ENCODE measurements at places on chromosomes 1 and 21.

- no peak for DNase-seq
Measured at GRCh38 chr1:51281807-51282206, 45.7 kb downstream of the RNF11 start.

GRCh38 chr21:36803816-36804439 lies 105.0 kb downstream of the SIM2 start:
- no peak for DNase-seq

GRCh38 chr1:8986814-8987190 lies 39.4 kb downstream of the SLC2A7 start:
- DNase-seq, result no peak

DNA sequence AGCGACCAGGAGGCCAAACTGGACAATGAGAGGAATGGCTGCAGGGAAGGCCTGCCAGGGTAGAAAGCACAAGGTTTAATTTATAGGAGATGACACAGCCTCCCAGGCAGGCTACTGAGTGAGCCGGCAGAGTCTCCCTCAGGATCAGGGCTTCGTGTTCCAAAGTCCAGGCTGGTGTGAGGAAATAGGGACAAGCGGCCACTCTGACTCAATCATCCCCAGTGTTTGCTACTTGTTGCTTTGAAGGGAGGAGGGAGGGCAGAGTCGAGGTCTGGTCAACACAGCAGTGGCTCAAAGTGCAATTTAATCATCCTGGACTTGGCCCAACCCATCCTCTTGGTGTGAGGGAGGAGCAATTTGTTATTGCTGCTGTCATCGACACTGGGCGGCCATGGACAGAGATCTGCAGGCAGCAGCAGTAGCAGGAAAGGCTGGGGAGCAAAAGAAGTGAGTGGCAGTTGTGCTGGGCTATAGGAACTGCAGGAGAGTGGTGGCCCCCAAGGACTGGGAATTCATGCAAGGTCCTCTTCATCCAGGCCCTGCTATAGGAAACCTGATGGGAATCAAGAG lies 27.5 kb downstream of the TBX15 start:
- DNase-seq, result no peak

GRCh38 chr21:44765231-44766013 lies 36.2 kb downstream of the UBE2G2 start:
- peak; percentile 78 for DNase-seq

DNA sequence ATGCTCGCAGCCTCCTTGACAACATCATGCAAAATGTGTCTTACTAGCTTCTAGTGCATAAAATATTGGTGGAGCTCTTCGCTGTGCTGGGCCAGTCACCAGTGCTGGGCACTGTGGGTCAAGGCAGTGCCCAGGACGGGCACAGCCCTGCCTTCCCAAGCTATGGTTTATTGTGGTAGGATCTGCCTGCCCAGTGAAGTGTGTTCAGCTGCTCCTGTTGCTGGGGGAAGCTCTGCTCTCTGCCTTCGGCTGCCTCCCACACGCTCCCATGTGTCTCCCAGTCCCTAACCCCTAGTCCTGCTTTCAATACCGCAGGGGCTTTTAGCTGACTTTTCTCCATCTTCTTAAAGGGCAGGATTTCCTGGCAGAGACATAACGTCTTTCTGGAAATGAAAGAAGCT lies 15.7 kb downstream of the EPHX1 start:
- DNase-seq, result no peak

GRCh38 chr1:30384286-30385245 lies 338.8 kb downstream of the MATN1 start:
- DNase-seq, result no peak

GRCh38 chr1:1211541-1212441 lies 2.2 kb downstream of the TNFRSF4 start:
- no peak for DNase-seq

GRCh38 chr1:162954824-162955223 lies 93.8 kb upstream of the CCDC190 start:
- DNase-seq, result no peak

DNA sequence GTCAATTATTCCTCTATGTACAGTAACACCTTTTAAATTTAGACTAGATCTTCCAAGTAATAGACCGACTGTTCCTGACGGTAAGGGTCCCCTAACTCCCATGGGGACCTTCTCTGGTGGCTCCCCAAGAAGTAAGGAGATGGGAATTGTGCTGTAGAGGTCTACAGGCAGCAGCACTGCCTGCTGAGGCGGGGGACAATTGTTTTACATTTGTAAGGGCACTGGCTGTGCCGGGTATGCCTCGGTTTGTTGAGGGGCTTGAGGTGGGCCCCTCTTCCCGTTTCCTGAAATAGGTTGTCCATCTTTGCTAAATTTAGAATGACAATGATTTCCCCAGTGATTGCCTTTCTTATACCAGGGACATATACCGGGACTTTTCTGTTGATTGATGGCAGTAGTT lies 13.1 kb upstream of the L1TD1 start:
- DNase-seq, result no peak

DNA sequence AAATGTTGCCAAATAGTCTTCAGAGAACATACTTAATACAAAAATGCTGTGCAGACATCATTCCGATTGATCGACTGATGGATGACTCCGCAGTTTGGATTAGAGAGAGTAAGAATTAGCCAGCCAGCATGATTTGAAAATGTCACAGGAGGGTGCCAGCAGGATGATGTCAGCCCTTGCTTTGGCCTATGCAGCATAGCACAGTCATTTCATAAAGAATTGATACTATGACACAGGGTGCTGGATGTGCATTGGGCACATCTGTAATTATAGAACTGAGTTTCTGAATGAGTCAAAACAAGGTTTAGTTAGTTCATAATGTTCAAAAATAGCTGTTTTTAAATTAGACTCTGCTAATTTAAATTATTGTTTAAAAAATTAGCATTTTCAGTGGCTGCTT lies 21.6 kb upstream of the TRAF5 start:
- DNase-seq, result no peak

DNA sequence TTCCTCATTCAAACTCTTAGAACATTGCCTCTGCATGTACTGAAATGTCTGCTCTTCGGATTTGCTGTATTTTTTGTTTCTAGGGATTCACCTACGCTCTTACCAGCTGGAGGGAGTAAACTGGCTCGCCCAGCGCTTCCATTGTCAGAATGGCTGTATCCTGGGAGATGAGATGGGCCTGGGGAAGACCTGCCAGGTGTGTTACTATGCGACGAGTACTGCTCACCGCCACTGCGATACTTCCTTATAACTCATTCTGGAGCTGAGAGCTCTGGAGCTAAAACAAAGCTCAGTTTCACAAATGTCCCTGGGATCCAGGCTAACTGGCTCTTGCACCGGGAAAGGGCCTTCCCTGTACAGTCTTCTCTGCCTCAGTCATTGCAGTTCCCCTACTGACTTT lies 10.1 kb downstream of the CHD1L start:
- DNase-seq, result no peak

- peak; percentile 66 for DNase-seq
Measured at GRCh38 chr1:168266644-168267186, 14.0 kb upstream of the TBX19 start.

DNA sequence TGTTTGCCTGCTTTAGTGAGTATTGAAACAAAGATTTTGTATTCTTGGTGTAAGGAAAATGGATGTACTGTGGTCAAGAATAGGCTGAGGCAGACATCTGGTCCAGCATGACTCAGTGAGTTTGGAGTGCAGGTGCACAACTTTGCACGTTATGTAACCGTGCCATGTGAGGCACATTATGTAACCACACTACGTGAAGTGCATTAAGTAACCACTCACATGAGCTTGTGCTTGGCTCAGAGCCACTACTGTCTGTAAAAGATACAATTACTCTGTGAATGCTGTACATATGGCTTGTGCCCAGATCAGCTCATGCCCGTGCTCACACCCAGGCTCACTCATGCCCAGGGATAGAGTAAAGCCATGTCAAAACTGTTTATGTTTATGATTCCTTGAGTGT lies 216.8 kb downstream of the CTH start:
- DNase-seq, result peak; percentile 19

DNA sequence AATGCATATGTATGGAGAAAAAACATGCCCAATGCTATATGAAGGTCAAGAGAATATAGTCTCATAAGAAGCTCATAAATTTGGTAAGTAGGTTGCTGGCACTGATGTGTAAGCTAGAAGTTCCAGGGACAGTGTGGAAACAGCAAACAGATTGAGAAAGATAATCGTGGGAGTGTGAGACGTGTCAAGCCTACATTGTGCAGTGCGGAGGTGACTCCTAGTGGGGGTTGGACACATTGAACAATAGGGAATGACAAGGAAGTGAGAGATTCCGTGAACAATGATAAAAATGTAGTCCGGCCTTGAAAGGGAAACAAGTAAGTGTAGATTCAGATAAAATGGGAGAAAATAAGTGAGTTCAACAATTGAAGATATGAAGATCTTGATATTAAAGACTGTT lies 788.4 kb upstream of the PRMT6 start:
- no peak for DNase-seq

GRCh38 chr1:180167021-180167701 lies 12.5 kb downstream of the QSOX1 start:
- DNase-seq, result no peak

GRCh38 chr1:11316701-11317100 lies 43.7 kb downstream of the UBIAD1 start:
- no peak for DNase-seq

DNA sequence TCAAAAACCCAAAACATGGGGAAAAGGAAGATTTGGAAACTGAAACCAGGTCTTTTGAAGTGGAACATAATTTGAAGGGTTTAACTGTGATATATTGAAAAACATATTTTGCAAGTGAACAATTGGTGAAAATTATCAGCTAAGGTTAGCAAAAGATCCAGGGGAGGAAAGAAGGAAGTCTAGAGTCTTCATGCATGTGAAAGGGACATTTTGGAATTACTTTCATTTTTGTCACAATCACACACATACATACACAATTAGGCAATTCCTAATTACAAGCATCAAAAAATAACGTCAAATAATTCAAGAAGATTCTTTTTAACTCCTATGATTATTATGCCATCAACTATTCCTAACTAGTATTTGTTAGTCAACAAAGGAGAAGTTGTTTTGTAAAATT lies 64.7 kb upstream of the NFIA start:
- no peak for DNase-seq

DNA sequence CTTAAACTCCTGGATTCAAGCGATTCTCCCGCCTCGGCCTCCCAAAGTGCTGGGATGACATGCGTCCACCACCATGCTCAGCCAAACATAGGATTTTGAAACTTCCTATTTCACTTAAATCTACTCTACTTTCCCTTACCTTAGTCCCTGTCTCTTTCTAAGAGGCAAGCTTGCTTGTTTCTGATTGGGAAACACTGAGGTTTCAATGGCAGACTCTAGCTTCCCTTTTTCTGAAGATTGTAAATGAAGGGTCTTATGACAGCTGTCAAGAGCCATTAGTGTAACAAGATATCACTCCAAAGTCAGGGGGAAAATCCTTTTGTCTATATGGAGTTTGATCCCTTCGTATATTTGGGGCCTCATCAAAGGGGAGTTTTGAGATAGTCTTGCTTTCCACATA lies 23.5 kb upstream of the LMO4 start:
- peak; percentile 66 for DNase-seq

- DNase-seq, result no peak
Measured at GRCh38 chr1:20742671-20743070, 10.2 kb upstream of the SH2D5 start.

DNA sequence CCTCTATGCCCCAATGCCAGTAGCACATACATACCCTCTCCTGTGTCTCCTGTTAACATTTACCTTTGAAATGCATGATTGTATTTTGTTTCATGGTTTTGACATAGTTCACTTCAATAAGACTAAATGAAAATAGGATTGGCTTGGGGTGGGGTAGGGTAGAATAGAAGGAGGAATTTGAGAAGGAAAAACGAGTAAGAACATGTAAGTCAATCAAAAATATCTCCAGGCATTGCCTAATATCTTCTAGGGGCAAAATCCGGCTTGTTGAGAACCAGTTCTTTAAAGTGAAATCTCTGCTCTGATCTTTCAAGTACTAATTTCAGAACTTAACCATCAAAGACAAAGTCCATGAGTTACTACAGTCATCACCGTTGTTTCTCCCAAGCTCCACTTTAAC lies 31.8 kb upstream of the RGS2 start:
- DNase-seq, result no peak

GRCh38 chr1:6448749-6449631 lies 17.0 kb downstream of the TNFRSF25 start:
- no peak for DNase-seq

DNA sequence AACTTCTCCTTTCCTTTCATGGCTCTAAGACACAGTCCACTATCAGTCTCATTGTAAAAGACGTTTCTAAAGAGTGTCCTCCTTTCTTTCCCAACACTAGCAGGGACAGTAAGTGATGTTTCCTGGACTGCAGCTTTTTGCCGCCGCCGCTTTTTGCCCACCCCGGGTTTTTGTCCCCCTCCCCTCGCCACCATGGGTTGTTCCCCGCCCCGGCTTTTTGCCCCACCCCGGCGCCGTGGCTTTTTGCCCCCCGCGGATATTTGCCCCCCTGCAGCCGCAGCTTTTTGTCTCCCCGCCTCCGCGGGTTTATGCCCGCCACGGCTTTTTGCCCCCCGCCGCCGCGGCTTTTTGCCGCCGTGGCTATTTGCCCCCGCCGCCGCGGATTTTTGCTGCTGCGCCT lies 95.2 kb downstream of the TPTE start:
- no peak for DNase-seq

DNA sequence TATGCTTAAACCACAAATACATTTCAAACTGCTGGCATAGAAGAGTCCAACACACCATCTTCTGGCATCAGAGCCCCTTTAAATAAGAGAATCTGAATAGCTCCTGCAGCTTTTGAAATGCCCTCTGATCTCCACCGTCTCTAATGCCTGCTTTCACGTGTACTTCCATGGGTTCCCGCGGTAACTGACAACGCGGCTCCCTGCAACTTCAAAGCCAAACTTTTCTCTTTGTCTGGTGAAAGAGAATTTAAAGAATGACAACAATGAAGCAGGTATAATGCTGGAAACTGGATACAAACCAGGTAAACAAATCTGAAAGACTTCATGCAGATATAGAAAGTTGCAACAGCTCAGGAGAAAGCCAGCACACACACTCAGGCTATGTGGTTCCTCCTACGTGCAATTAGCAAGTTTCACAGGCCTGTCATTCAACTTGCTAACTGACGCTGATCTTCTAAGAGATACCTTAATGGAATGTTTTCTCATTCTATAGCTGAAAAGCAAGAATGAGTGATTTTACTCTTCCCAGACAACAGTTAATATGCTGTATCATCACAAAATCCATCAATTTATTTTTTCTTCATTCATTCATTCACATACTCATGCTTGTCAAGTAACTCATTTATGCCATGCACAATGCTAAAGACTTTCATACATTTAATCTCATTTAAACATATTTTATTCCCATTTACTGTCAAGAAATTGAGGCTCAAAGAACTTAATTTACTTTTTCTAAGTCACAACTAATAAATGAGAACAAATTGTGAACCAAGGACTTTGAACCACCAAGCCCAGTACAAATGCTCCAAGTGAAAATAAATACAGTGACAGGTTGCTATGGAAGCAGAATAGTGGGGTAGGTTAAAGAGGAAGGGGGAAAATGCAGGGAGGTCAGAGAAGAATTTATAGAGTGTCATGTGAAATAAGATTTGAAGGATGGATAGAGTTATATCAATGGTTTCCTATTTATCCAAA lies 202.7 kb upstream of the SNX7 start:
- DNase-seq, result no peak

- DNase-seq, result peak; percentile 44
Measured at GRCh38 chr1:40855513-40855912, 6.7 kb downstream of the CITED4 start.

GRCh38 chr1:6775261-6776043 lies 9.8 kb upstream of the CAMTA1 start:
- DNase-seq, result no peak

GRCh38 chr1:81021134-81021533 lies 779.6 kb upstream of the ADGRL2 start:
- no peak for DNase-seq

- no peak for DNase-seq
Measured at GRCh38 chr1:201476670-201477344, 7.8 kb upstream of the PHLDA3 start.

- DNase-seq, result no peak
Measured at GRCh38 chr21:29196670-29197191, 66.3 kb downstream of the MAP3K7CL start.
